ENCODE measurements at places on chromosomes 5 and 9. TPM values are rescaled to one million over a fixed set of nuclear protein-coding genes. Genes with fewer than 3 reads are reported as not detected.

POU5F2 gene
- 0.30 TPM for total RNA-seq

TXNDC8 gene
- total RNA-seq = not detected

FREM1 gene
- total RNA-seq = 3.3 TPM

EPB41L4B gene
- 13.8 TPM for total RNA-seq

HIGD2A gene
- 212 TPM for total RNA-seq

LCN12 gene
- total RNA-seq = 13.3 TPM

RELL2 gene
- total RNA-seq = 0.92 TPM

LRRC70 gene
- 3.3 TPM for total RNA-seq

SHISAL2B gene
- not detected for total RNA-seq

Data from heart right ventricle (tissue), 16 donors.